ENCODE measurements at places on chromosomes 7 and 10.

DNA sequence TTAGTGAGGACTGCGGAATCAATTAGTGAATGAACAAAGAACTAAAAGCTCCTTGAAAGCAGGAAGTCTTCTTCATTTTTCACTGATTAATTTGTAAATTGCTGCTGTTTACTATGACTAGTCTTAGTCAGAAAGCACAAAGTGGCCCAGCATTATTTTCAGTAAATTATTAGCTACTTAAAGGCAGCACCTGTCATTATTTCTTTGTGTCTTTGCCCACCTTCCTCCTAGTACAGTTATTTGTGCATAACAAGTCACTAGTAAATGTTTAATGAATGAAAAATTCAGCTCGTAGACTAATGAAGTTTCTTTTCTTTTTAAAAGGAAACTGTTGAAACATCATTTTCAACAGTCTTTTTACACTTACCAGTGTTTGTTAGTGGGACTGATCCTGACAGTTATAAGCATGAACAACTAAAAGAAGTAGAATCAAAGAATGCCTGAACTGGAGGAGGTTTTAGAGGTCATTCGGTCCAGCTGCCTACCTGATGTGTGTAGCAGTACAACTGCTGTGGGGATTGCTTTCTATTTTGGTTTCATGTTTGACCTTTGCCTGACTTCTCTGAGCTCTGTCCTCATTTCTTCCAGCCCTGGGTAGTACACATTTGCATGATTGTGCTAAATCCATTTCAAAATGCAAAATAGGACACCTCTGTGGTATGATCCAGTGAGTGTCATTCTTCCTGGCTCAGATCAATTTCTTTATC, 140.0 kb upstream of the PHYHIPL start:
- H3K4me1 ChIP-seq: peaks cover 4% of the 10 kb centered on the region
- DNase-seq: no peak
- H3K4me3 ChIP-seq: no peak overlapping the region
- H3K36me3 ChIP-seq: no peaks in the 10 kb centered on the region
- H3K27ac ChIP-seq: no peak overlapping the region

GRCh38 chr7:52749880-52750279, 285.6 kb upstream of the POM121L12 start:
- no peaks in the 10 kb centered on the region for H3K4me1 ChIP-seq
- H3K27me3 ChIP-seq: no peaks in the 10 kb centered on the region
- no peak overlapping the region for H3K27ac ChIP-seq
- H3K36me3 ChIP-seq: no peaks in the 10 kb centered on the region

- peaks cover 3% of the 10 kb centered on the region for H3K27me3 ChIP-seq
- no peak overlapping the region for H3K4me3 ChIP-seq
- H3K27ac ChIP-seq: no peak overlapping the region
- no peak for DNase-seq
- no peaks in the 10 kb centered on the region for H3K36me3 ChIP-seq
These were observed 170.2 kb upstream of the PRSS58 start for GRCh38 chr7:142428094-142428493.

- no peak for DNase-seq
- H3K27ac ChIP-seq: no peak overlapping the region
- no peaks in the 10 kb centered on the region for H3K36me3 ChIP-seq
- H3K4me1 ChIP-seq: no peaks in the 10 kb centered on the region
These were observed 48.5 kb upstream of the LRRTM3 start for GRCh38 chr10:66877361-66877760.

DNA sequence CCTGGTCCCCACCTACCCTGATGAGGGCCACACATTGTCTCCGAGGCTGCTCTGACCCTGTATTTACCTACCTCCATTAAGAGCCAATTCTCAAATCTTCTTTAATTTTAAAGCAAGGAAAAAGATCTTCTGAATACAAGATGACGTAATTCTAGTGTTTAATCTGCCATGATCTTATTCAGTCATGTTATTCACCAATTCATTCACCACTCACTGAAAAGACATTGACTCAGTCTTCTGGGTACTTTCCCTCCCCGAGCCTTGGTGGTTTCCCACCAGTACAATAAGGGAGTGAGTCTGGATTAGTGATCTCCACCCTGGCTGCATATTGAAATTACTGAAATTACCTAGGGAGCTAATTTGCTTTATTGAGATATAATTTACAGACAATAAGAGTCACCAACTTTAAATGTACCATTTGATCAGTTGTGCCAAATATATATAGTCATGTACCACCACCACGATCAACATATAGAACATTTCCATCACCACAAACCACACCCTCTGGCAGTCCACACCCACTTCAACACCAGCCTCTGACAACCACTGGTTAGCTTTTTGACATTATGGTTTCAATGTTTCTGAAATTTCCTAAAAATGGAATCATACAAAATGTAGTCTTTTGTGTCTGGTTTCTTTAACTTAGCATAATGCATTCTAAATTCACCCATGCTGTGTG, 117.5 kb upstream of the UNC5B start:
- H3K4me1 ChIP-seq: no peaks in the 10 kb centered on the region
- peaks cover 3% of the 10 kb centered on the region for H3K27me3 ChIP-seq
- H3K4me3 ChIP-seq: no peak overlapping the region
- DNase-seq: no peak

- no peaks in the 10 kb centered on the region for H3K27me3 ChIP-seq
- no peak overlapping the region for H3K4me3 ChIP-seq
- H3K4me1 ChIP-seq: no peaks in the 10 kb centered on the region
- peaks cover 27% of the 10 kb centered on the region for H3K36me3 ChIP-seq
- peak overlapping the region; percentile 62 for H3K27ac ChIP-seq
These were observed 95.2 kb downstream of the CLEC2L start for GRCh38 chr7:139618482-139619366.

DNA sequence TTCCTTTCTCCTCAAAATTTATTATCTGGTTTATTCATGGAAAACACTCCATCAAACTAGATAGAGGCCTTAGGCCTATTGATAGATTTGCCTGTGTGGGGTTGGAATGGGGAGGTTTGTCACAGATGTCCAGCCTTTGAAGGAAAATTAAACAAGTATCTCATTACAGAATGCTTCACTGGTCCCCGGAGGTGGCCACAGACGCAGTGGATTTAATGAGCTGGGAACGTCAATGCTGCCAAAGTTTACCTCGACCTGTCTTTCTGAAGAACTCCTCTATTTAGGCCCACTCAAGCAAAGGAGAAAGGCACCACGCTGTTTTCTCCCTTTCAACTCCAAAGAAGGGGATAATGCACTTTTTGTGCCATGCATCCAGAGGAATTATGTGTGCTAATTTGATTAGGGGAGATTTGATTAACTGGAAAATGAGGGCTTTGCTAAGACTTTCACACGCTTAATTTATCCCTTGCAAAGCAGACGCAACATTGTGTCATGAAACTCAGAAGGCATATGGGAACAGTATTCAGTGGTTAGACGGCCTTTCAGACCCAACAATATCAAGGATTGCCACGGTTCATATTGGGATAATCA, 558.8 kb upstream of the GALNT17 start:
- no peak overlapping the region for H3K27ac ChIP-seq
- DNase-seq: no peak
- H3K4me3 ChIP-seq: no peak overlapping the region
- peaks cover 29% of the 10 kb centered on the region for H3K27me3 ChIP-seq
- peaks cover 17% of the 10 kb centered on the region for H3K36me3 ChIP-seq
- peaks cover 43% of the 10 kb centered on the region for H3K4me1 ChIP-seq

- no peak overlapping the region for H3K4me3 ChIP-seq
- no peaks in the 10 kb centered on the region for H3K27me3 ChIP-seq
- peaks cover 3% of the 10 kb centered on the region for H3K4me1 ChIP-seq
- no peak for DNase-seq
- H3K36me3 ChIP-seq: no peaks in the 10 kb centered on the region
- no peak overlapping the region for H3K27ac ChIP-seq
These were observed 54.0 kb upstream of the LRRC18 start for GRCh38 chr10:48993627-48994026.

DNA sequence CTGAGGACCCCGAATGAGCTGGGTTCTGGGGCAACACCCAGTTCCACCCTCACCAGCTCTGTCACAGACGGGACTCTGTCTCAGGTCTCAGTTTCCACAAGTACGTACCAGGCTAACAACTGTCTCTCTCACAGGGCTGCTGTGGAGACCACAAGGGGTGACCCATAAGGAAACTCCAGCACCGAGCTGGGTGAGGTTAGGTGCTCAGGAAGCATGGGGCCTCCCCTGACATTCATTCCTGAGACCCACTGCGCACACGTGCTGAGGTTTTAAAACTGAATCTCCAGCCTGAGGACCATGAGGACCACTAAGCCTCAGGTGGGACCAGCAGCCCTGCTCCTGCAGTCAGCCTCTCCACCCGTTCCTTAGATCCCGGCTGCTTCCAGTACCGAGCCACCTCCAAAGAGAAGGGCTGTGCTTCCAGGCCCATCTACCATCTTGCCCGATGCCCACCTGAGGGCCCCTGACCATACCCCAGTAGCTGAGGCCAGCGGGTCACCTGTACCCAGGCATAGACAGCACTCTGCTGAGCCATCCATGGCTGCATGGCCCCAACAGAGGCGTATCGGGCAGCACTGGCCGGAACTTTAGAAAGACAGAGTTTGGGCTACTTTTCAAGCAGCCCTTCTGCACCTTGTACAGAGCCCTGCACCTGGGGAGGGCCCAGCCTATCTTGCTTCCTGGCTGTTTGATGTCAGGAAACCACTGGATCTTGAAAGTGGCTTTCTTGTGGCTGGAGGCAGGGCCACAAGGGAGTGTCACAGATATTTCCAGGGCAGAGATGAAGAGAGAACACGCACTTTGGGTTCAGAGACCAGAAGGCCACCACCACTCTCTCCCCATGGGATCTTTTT, 18.7 kb downstream of the HSPA12A start:
- no peaks in the 10 kb centered on the region for H3K36me3 ChIP-seq
- H3K4me3 ChIP-seq: no peak overlapping the region
- H3K4me1 ChIP-seq: peaks cover 20% of the 10 kb centered on the region

DNA sequence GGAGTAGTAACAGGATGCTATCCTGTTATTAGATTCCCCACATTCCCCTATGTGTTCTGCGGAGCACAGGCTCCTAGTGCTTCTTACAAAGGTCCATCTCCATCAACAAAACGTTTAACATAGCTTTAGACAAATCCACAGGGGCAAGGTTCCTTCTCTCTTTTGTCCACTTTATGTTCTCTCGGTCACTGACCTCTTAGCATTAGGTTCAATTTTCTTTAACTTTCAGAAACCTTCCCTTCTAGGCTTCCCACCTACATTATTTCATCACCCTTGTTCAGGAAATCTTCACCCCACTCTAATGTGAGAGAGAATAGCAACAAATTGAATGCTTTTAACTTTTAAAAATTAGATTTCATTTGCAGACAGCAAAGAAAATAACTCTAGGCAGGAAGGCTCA, 84.9 kb downstream of the DOCK4 start:
- no peaks in the 10 kb centered on the region for H3K27me3 ChIP-seq
- peaks cover 11% of the 10 kb centered on the region for H3K4me1 ChIP-seq
- DNase-seq: no peak
- H3K4me3 ChIP-seq: no peak overlapping the region

- no peak overlapping the region for H3K27ac ChIP-seq
- peaks cover 18% of the 10 kb centered on the region for H3K4me1 ChIP-seq
- peaks cover 15% of the 10 kb centered on the region for H3K27me3 ChIP-seq
- H3K36me3 ChIP-seq: no peaks in the 10 kb centered on the region
These were observed 1.8 kb upstream of the CAV2 start for GRCh38 chr7:116497708-116498107.

- peaks cover 4% of the 10 kb centered on the region for H3K27me3 ChIP-seq
- no peak overlapping the region for H3K4me3 ChIP-seq
- DNase-seq: no peak
- no peak overlapping the region for H3K27ac ChIP-seq
- no peaks in the 10 kb centered on the region for H3K36me3 ChIP-seq
- no peaks in the 10 kb centered on the region for H3K4me1 ChIP-seq
These were observed 116.9 kb upstream of the GDF10 start for GRCh38 chr10:47182934-47183703.

DNA sequence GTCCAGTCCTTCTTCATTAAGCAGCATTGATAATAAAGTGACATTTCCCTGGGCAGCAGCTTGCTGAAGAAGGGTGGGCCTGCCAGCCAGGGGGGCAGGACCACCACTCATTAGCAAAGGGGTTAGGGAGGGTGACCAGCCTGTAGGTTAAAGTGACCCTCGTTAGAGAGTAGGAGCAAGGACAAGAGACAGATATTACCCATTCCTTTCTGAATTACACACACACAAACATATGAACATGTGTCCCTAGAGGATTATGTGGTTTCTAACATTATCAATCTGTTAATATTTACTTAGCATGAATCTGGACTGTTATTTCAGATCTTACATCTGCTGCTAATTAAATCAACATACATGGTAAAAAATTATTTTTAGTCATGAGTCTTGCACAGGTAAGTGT, 88.9 kb downstream of the CTTNBP2 start:
- H3K36me3 ChIP-seq: no peaks in the 10 kb centered on the region
- DNase-seq: no peak
- H3K4me1 ChIP-seq: no peaks in the 10 kb centered on the region
- no peaks in the 10 kb centered on the region for H3K27me3 ChIP-seq
- no peak overlapping the region for H3K27ac ChIP-seq

- peaks cover 19% of the 10 kb centered on the region for H3K4me1 ChIP-seq
- no peaks in the 10 kb centered on the region for H3K36me3 ChIP-seq
- peaks cover 11% of the 10 kb centered on the region for H3K27me3 ChIP-seq
- no peak overlapping the region for H3K27ac ChIP-seq
- H3K4me3 ChIP-seq: no peak overlapping the region
These were observed 102.5 kb downstream of the SAMD9 start for GRCh38 chr7:93015101-93015778.

DNA sequence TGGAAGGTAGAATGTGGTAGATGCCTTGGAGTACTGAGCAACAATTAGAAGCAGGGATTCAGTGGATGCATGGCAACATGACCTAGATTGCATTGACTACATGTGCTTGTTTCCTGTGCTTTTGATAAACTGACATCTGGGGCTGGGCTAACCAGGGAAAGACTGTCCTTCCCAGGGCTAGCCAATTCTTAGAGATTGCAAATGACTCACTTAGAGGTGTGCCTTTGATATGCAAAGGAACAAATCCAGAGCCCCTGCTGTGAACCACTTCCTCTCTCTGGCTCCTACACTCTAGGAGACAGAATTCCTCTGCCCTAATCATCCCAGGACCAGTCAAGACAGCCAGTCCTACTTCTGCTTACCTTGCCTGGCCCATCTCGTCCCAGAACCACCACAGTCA, 651.5 kb downstream of the LRMDA start:
- H3K4me1 ChIP-seq: peaks cover 2% of the 10 kb centered on the region
- DNase-seq: no peak
- H3K36me3 ChIP-seq: no peaks in the 10 kb centered on the region
